ENCODE measurements at places on chromosomes 5 and 9. TPM values are rescaled to one million over a fixed set of nuclear protein-coding genes. Genes with fewer than 3 reads are reported as not detected.

DNA sequence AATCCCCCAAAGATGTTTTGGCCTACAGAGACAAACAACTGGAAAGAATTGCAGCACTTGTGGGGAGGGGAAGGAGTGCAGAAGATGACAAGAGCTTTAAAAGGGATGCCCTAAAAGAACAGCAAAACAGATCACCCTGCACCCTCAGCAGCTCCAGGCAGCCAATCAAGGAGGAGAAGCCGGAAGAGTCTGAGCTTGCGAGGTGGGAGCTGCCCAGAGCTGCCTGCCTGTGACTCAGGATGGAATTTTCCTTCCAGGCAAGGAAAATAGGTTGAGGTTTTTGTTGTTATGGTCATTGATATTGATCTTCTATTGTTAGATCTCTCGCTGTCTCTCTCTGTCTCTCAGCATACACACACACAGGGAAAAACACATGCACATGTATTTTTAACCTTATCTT, 70.3 kb upstream of the MAP1B start:
- peak; percentile 9 for DNase-seq

DNA sequence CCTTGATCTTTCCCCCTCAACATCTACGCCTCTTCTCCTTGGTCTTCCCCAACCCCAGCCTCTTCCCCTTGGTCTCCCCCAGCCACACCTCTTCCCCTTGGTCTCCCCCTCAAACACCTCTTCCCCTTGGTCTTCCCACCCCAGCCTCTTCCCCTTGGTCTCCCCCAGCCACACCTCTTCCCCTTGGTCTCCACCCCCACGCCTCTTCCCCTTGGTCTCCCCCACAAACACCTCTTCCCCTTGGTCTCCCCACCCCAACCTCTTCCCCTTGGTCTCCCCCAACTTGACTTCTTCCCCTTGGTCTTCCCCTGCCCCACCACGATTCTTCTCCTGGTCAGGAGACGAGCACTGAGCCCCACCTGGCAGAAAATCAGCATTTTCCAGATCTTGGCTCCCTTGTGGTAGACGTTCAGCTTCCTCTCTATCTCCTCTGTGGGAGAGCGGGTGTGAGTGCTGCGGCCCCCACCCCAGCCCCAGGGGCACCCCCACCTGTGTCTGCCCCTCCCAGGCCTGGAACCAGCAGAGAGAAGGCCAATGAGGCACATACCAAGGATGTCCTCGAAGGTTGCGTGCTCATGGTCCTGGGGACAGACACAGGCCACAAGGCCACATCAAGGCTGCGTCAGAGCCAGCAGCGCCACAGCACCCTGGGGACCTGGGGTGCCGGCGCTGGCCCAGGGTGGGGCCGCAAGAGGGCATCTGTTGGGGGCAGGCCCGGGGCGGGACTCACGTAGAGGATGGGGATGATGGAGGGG, 7.0 kb downstream of the NSMF start:
- no peak for DNase-seq

The AGXT2 gene
- total RNA-seq = not detected

- DNase-seq = peak; percentile 17
These were observed 37.6 kb upstream of the EIF4EBP3 start for GRCh38 chr5:140509898-140510297.

The PCDHB4 gene
- 2.0 TPM for total RNA-seq

The BTNL8 gene
- total RNA-seq = 0.96 TPM

- no peak for DNase-seq
These were observed 39.9 kb downstream of the PAX5 start for GRCh38 chr9:36993933-36994764.

The CMYA5 gene
- 0.78 TPM for total RNA-seq

DNA sequence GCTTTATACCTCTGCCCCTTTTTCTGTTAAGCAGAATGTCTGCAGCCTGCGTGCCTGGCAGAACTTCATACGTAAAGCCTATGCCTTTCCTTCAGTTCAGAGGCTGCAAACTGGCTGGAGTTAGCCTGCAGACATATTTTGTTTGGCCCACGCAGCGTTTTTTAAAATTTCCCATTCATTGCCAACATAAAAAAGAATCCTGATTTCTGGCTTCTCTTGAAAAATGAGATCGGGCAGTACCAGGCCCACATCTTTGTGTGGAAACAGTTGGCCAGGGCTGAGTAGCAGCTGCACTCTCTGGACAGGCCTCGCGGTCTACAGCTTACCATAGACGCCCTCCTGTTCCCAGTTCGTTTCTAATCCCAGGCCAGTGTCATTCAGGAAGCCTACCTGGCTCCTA, 104.4 kb downstream of the SMARCA2 start:
- DNase-seq = no peak

The LMBRD2 gene
- total RNA-seq = 18.4 TPM

DNA sequence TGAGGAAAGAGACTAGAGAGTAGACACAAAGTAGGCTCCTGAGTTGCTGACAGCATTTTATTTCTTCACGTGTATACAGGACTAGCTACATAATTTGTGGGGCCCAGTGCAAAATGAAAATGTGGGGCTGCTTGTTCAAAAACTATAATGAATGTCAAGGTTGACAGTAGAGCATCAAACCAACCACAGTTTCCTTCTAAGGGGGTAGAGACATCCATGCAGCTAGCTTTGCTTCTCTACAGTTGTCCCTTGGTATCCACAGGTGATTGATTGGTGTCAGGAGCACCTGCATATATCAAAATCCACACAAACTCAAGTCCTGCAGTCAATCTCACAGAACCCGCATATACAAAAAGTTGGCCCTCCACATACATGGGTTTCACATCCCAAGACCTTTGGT, 129.6 kb downstream of the SAXO1 start:
- no peak for DNase-seq

DNA sequence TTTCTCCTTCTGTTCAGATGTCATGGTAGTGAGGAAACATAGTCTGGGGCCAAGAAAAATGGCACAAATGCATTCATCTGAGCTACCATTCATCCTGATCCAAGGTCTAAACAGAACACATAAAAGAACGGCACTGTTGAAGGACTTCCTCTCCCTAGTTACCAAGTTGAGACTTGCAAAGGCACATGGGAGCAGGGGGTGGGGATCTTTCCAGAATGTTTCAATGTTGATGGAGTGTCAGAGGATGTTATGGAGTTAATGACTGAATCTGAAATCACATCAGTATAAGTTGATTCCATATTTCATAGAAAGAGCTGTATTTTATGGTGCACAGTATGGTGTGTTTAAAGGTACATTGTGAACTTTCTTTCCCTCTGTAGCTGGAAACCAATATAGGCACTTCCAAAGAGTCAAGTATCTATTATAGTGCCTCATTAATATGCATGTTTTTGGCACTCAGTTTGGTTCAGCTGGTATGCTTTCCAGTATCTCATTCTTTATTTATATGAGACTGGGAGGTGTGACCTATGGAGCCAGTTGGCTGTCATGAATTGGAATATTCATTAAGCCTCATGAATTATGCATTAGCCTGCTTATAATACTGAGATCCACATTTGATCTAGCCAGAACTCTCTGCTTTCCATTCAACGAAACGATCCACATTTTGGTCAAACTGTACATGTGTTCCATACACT, 603.0 kb downstream of the NR2F1-AS1 start:
- no peak for DNase-seq

The LHX3 gene
- not detected for total RNA-seq

GRCh38 chr5:148620696-148621095, 33.6 kb downstream of the HTR4 start:
- DNase-seq = no peak

The ARHGEF28 gene
- total RNA-seq = 79.0 TPM

The BARHL1 gene
- total RNA-seq = not detected

The PCDHB16 gene
- 1.6 TPM for total RNA-seq

The ANXA1 gene
- total RNA-seq = 78.5 TPM

- DNase-seq = no peak
These were observed 1209.1 kb downstream of the CDH12 start for GRCh38 chr5:21644032-21644431.

The TLX3 gene
- not detected for total RNA-seq

GRCh38 chr5:96885518-96886338, 9.4 kb downstream of the ERAP2 start:
- DNase-seq = no peak
